ENCODE measurements at places on chromosomes 4 and X.
A peak's percentile ranks its signal among the peaks of the same experiment; 100 is the strongest.

DNA sequence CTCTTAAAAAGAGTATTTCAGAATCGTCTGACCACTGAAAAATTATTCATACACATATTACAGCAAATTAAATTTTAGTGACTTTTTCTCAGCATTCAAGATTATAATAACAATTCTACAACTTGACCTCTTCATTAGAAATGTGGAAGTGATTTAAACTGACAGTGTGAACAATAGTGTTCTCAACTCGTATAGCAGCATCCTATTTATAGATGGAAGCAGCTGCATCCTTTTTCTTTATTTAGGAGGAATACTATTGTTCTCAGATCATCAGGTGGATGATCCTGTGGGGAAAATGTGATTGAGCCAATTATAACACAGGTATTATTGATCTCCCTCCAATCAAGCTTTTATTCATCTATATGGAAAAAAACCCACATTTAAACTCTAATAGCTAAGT, 56.7 kb downstream of the RAPGEF2 start:
- no peak for DNase-seq

- DNase-seq: no peak
These were observed 337.8 kb downstream of the PDGFC start for GRCh38 chr4:156633847-156634246.

- no peak for DNase-seq
These were observed 26.4 kb downstream of the GPM6B start for GRCh38 chrX:13790206-13791131.

- DNase-seq: peak; percentile 56
These were observed 8.0 kb downstream of the NUDT6 start for GRCh38 chr4:122914292-122914904.

DNA sequence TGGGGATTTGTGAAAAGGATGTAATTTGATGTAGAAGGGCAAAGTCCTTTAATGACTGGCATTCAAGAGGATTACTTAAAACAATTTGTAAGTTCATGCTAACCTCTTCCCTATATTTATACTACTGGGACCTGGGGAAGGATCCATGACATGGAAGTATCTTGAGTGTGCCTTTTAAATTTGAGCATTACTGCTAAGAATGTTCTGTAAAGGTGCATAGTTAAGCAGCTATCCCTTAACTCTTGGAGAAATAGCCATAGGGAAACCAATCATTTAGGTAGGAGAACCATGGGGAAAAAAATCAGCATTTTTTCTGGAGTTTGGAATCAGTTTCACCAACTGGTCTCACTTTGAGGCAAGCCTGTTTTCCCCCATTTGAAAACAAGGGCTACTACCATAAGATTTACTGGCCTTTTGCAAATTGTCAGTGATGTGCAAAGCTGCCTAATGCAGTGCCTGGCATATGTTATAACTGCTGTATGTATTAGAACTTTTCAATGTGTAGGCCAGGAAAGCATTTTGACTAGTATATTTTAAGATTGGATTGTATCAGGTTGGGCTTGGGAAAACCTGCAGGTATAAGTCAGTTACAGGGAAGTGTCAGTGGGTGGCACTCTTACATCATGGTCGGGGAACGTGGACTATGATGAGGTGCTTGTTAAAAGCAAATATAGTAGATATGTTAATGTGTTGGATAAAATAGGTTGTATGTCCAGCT, 72.1 kb downstream of the PRSS12 start:
- peak; percentile 57 for DNase-seq

- DNase-seq: no peak
These were observed 13.3 kb downstream of the CLDN2 start for GRCh38 chrX:106933538-106933961.

- no peak for DNase-seq
These were observed 14.4 kb downstream of the ABCG2 start for GRCh38 chr4:88144048-88144447.

DNA sequence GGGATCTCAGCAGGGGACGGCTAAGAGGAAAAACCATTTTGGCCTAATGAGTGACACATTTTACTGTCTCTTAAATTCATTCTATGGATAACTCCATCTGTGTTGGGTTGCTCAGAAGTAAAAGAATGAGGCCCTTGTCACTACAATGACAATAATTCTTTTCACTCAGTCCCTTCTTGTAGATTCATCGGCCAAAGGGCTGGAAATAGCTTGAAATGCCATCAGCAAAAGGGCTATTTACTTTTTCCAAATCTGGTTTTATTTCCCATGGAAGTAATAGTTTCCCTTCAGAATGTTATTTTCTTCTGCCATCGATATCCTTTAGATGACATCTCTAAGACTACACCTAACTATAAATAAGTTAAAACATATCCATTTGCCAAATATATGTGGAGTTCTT, 7.4 kb downstream of the MEPE start:
- no peak for DNase-seq

DNA sequence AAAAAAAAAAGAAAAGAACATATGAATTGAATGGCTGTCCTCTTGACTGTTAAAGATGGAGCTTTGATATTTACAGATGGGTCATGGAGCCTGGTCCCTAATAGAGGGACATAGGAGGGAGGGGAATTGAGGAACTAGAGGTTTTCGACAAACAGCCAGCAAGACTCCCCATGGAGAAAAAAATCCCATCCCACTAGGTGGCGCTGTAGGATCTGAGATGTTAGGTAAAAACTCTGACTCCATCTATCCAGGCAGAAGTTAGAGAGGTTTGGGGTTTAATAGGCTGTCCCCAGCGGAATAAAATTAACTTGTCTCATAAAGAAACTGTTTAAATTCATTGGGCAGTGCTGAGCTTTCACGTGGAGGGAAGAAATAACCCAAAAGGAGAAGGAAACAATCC, 45.9 kb downstream of the HMGB2 start:
- peak; percentile 80 for DNase-seq

- DNase-seq: no peak
These were observed 1.2 kb downstream of the FOXR2 start for GRCh38 chrX:55624403-55624802.

DNA sequence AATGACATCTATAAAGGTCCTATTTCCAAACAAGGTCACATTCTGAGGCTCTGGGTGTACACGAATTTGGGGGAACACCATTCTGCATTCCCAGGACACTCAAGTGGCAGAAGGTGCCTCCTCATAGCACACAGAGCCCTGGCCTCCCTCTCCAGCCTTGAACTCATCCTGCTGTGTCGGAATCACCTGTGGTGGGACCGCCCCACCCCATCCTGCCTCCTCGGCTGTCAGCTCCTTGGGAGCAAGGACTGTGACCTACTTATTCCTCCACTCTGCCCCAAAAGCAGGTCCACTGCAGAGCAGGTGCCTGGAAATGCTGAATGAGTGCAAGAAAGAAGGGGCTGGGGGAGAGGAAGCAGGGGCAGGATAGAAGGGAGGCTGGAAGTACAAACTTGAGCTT, 33.5 kb downstream of the HTRA3 start:
- DNase-seq: no peak

DNA sequence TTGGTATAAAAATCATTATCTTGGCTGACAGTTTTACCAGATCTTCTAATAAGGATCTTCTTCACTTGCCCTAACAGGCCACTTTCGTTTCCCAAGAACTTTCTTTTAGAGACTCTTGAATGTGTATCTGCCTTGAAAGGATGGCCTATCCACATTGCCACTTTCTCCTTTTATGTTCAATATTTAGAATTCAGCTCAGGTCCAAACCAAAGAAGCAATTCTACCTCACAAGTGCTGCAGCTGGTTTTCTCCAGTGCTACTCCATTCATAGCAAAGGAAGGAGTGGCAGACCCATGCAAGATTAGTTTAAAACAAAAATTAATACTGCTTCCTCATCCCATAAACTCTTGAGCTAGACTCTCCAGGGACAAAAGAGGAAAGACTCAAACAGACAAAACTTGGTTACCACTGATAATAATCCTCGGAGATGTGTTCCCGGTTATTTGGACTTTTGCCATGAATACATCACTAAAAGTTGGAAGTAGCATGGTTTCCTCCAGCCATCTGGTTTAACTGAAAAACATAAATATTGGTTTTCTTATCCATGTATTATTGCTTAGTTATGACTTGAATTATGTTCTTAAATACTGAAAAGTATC, 401.8 kb downstream of the PABPC4L start:
- no peak for DNase-seq

DNA sequence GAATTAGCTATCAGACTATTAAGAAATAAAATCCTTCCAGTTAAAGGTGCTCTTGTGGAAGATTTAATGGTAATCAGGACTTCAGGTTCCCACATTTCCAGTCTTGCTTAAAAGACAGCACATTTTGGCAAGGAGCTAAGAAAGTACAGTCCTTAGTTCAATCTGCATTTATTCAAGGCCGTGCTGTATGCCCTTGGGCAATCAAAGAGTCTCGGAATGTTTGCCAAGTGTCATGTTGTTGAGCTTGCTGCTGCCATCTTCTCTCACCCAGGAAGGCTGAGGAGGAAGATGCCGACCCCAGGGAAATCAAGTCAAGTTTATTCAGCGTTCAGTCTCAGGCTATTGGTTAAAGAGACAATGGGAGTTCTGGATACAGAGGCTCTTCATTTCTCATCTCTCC, 388.1 kb upstream of the IGFBP7 start:
- no peak for DNase-seq

- DNase-seq: no peak
These were observed 28.0 kb downstream of the LHFPL1 start for GRCh38 chrX:112651766-112652165.

DNA sequence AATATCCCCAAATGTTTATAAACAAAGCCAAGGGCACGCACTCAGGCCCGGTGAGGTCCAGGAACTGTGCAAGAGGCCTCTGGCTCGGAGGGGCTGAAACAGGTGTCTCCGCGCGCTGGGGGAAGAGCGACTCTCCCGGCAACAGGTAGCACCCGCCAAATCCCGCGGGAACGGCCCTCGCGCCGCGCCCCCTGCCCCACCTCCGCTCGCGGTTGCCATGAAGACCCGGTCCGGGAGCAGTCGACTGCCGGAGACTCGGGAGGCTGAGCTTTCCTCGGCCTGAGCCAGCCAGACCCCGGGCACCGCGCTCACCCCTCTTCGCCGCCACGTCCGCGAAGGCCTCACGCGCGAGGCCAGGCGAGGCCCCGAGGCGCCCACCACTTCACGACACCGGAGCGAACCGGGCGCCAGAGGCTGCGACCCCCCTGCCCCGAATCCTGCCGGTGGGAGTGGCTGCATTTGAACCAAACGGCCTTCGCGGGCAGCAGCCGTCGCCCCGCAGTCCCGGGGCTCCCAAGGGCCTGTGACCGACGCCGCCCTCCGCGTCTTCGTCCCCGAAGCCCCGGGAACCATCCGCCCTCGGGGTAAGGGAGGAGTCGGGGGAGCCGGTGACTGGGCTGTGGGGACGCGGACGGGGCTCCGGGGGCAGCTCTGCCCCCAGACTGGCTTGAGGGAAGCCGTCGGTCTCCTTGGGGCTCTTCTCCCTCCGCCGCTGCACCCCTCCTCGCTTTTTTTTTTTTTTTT, at the start of gene NSUN7:
NSUN7 (plus strand) TSS at position 239 of the 744 bp plus-strand sequence. CDS start 739 bp downstream, outside the sequence.
- peak; percentile 5 for DNase-seq

GRCh38 chrX:130896802-130897501, 6.1 kb downstream of the ENOX2 start:
- no peak for DNase-seq

GRCh38 chrX:136835761-136836160, 44.8 kb downstream of the RBMX start:
- no peak for DNase-seq

DNA sequence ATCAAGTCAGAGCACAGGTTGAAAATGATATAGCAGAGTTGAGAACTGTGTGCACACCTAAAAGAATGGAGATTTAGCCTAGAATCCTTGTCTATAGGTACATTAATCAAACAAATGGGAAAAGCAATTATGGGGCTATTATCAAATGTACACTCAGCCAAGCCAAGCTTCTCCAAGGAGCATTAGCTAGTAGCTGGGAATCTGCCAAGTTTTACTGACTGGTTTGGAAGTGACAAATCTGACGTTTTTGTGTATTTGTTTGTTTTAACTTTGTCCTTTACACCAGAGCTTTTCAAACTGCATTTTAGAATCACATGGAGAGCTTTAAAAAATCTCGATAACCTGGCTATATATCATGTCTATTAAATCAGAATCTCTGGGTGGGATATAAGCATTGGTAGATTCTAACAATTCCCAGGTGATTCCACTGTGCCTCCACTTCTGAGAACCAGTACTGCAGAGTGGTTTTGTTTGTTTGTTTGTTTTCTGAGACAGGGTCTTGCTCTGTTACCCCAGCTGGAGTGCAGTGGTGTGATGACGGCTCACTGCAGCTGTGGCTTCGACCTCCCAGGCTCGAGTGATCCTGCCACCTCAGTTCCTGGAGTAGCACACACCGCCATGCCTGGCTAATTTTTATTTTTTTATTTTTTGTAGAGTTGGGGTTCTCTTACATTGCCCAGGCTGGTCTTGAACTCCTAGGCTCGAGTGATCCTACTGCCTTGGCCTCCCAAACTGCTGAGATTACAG, 279.8 kb downstream of the UNC5C start:
- DNase-seq: no peak

DNA sequence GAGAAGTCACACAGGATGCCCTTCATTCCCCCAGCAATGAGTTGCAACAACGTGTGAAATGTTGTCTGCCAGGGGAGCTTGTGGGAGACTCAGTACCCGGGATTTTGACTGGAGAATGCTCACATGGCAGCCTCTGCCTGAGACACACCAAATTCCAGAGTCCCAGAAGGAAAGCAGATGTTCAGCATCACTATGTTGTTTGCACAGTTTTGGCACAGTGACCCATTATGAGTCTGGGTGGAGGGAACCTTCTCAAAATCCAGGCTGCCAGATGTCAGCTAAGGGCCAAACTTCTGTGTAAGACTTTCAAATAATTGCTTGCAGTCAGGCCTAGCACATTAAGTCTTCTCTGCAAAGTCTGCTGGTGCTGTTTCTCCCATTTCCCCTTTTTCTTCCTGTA, 1029.7 kb upstream of the TENM3 start:
- no peak for DNase-seq

GRCh38 chr4:165383591-165384073, 4.8 kb downstream of the CPE start:
- no peak for DNase-seq

- peak; percentile 43 for DNase-seq
These were observed 53.9 kb downstream of the ENPP6 start for GRCh38 chr4:184163813-184164212.

GRCh38 chr4:176868676-176869075, 76.0 kb upstream of the VEGFC start:
- DNase-seq: no peak

DNA sequence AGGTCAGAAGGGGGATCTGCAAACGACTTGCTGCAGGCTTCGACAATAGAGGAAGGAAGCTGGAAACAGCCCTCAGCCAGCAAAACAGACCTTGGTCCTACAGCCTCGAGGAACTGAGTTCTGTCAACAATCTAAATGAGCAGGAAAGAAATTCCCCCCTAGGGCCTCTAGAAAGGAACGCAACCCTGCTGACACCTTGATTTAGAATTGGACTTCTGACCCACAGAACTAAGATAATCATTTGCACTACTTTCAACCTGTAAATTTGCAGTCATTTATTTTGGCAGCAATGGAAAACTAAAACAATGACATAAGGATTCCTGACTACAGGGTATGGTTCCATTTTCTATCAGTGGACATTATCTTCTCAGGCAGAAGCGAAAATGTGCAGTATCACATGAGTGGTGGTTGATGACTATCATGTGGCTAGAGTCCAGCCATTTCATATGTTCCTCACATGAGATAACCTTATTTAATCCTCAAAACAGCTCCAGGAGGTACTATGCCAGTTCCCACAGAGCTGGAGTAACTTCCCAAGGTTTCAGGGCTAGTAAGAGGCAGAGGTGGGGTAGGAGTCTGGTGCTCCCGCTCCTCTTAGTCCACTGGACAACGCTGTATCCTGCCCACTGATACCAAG, 61.6 kb downstream of the SAT1 start:
- DNase-seq: no peak

Data from activated CD4-positive, alpha-beta T cell treated with anti-CD3 and anti-CD28 coated beads, Interleukin-2, Interleukin-6, amounts not matched to agents 100 ng/mL and 50 ng/mL, durations not matched to agents 16 hours and 8 hours (primary cell).